ENCODE measurements at places on chromosomes 3 and 15.

DNA sequence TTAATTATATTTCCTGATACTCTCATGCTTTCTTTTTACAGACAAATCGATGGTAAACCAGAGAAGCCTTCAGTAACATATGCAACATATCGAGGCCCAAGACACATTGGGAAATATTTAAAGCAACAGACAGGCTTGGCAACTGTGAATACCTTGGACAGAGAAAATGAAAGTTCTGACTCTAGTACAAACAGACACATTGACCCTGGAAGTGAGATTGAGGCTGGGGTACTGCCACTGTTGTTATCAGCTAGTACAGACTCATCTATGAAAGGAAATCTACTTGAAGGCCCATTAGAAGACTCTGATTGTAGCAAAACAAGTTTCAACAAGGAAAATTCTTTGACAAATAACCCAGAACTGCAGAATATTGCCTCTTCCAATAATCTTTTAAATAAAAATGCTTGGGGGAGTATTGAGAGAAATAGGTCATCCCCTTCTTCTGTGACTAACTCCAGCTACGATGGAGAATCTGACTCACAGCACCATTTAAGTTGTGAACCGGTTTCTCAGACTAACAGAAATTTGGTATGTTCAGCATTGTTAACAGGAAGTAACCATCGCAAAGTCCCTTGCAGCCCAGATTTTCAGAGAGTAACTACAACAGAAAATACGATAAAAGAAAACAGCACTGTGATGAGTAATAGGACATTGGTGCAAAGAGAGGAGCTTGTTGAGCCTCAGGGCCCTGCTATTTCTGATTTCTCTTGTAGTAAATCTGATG, 50.2 kb downstream of the CRYBG3 start:
- DNase-seq = no peak

GRCh38 chr3:110101361-110101760, 764.0 kb upstream of the DPPA4 start:
- DNase-seq = no peak

GRCh38 chr3:156483426-156483825, 71.5 kb downstream of the SSR3 start:
- no peak for DNase-seq

DNA sequence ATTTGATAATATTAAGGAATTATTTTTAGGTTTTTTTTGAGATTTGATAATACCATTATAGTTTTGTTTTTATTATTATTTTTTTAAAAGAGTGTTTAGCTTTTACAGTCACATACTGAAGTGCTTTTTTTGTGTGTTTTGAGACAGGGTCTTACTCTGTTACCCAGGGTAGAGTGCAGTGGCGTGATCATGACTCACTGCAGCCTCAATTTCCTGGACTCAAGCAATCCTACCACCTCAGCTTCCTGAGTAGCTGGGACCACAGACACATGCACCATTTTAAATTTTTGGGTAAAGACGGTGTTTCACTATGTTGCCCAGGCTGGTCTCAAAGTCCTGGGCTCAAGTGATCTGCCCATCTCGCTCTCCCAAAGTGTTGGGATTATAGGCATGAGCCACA, 73.0 kb downstream of the SUMF1 start:
- no peak for DNase-seq

DNA sequence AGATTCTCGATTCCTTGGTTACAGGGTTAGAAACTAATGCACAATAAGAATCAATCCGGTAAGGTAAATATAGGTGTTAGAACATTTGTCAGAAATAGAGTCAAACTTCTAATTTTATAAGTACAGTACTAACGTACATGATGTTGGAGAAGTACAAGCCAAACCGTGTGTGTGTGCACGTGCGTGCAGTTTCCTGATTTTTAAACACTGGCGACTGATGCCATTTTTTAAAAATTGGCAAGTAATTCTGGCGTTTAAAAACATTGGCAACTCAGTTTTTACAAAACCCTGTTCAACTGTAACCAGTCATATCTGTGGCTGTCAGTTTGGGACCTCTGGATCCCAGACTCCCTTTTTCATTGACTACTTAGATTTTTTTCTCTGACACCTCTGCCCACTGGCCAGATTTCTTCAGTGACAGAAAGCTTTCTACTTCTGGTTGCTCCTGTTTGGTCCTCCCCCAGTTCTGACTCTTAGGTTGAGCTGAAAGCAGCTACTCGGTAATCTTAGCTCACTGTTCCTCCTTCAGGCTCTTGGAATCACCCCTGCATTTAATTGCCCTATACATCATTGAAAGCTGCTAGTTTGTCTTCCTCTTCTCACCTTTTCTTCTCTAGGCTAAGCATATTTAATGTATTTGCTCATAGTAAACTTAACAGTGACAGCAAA, 843 bp downstream of the ATG7 start:
- no peak for DNase-seq

DNA sequence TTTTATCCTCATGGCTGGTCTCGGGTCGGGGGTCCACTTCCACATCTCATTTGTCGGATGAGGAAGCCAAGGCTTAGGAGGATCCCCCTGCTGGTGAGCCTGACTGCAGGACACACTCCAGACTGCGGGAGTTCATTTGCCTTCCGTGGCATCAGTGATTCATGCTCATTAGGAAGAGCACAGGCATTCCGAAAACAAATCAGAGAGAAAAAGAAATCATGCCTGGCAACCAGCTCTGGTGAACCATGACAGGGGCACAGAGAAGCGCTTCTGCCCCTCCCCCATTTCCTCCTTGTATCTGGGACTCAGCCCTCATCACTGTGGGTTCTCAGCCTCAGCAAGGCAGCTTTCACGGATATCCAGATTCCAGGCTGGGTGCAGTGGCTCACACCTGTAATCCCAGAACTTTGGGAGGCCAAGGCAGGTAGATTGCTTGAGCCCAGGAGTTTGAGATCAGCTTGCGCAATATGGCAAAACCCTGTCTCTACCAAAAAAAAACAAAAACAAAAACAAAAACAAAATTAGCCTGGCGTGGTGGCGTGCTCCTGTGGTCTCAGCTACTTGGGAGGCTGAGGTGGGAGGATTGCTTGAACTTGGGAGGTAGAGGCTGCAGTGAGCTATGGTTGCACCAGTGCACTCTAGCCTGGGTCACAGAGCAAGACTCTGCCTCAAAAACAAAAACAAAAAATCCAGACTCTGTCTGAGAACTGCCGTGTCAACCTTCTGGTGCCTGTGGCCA, 28.4 kb downstream of the IRAK2 start:
- DNase-seq = no peak

- no peak for DNase-seq
These were observed 48.7 kb downstream of the COL8A1 start for GRCh38 chr3:99686955-99687612.

- no peak for DNase-seq
These were observed 30.8 kb upstream of the GOLGA6L9 start for GRCh38 chr15:82398785-82399184.

DNA sequence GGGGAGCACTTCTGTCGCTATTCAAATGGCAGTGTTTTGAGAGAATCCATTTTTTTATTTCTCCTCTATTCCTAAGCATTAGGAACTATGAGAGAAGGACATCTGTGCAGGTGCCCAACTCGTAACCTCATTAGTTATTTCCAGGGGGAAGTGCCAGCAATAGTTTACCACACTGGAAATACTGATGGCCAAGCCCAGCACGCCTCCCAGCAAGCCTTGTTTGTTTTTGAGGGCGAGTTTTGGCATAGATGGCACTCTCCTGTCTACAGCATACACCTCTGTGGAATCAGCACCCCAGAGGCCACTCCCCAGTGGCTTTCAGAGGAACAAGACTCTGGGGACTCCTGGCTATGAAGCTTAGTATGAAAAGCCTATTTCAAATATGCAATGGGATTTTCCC, 36.6 kb downstream of the FAN1 start:
- no peak for DNase-seq

- no peak for DNase-seq
These were observed 190.4 kb downstream of the FOXP1 start for GRCh38 chr3:71393093-71393492.

- no peak for DNase-seq
These were observed 90.9 kb downstream of the SAMMSON start for GRCh38 chr3:70090322-70090913.

DNA sequence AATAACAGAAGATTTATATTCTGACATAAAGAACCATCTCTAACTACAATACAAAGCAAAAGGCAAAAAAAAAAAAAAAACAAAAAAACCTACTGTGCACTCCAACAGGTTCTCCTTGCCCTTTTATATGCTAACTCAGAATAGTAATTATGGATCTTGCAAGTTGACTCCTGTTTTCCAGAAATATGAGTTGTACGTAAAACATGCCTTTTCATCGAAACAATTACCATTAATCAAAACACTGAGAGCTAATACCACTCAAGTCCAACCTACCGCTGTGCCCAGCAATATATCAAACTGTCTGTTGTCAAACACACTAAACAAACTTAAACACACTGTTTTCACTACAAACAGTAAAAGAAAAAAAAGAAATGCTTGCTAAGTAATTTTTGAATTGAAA, 389.8 kb downstream of the TBC1D5 start:
- no peak for DNase-seq

GRCh38 chr3:167520266-167521005, 46.6 kb upstream of the SERPINI2 start:
- DNase-seq = no peak

DNA sequence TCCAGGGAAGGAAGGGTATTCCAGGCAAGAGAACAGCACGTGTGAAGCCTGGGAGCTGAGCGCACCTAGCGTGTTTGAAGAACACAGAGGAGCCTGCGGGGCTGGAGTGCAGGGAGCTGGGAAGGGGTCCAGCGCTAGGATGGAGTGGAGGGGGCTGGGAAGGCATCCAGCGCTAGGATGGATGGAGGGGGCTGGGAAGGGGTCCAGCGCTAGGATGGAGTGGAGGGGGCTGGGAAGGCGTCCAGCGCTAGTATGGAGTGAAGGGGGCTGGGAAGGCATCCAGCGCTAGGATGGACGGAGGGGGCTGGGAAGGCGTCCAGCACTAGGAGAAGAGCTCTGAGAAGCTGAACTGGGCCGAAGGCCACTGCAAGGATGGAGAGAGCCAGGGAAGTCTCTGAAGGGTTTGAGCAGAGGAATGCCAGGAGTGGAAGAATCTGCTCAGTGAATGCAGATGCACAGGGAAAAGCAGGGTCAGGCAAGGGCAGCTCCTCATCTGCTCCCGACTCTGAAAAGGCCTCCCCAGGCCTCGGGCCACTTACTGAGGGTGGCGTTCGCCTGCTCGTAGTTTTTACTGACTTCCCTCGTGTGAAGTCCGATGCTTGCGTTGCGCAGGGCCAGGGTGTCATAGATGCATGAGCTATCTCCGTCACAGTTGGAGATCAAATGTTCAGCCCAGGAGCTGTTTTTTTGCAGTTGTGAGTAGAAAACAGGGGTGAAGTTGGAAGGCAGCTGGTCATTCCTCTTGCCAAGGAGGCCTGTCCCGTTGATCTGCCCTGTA, 39.8 kb downstream of the MUC20 start:
- DNase-seq = no peak

GRCh38 chr3:5144316-5144994, 22.4 kb downstream of the ARL8B start:
- DNase-seq = no peak

- no peak for DNase-seq
These were observed 614.8 kb downstream of the ZIC1 start for GRCh38 chr3:148023994-148024393.

DNA sequence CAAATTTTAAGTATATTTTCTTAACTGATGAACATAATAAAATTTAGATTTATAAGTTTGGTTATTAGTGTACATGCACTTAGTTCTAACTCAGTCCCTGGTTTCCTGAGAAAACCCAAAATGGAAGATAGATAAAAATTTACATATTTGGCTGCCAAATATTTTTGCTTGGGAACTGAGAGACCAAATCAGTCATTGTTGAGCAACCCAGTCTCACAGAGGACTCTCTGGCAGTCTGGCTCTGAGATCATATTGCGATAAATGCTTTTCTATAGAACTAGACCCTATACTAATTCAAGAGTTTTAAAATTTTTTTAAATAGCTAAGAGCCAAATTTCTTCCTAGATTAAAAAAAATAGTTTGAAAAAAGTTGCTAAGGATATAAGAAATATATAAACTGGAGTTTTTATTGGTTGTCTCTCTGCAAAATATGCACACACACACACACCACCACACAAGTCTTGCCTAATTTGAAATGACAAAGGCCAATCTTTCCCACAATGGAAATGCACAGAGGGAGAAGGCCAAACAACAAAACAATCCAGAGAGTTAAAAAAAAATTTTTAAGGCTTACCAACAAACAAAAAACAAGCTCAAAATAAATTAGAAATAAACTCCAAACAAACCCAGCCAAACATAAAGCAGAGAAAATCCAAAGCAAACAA, 259.5 kb downstream of the MECOM start:
- DNase-seq = no peak

- no peak for DNase-seq
These were observed 17.2 kb downstream of the MYL3 start for GRCh38 chr3:46845860-46846623.

DNA sequence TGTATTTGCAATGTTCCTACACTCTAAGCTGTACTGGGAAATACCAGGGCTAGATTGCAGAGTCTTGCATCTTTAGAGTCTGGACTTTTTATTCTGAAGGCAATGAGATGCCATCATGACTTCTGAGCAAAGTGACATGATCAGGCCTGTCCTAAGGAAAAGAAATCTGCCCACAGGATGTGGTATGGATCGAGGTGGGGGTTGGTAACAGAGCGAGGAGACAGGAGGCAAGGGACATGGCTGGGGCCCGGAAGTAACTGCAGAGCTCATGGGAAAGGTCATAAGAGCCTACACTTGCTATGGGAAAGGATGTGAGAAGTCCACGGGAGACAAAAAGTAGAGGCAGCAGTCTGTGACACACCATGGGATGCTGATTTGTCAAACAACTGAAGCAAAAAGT, 121.5 kb downstream of the OXNAD1 start:
- no peak for DNase-seq

GRCh38 chr3:139548801-139549200, 9.3 kb upstream of the RBP1 start:
- DNase-seq = no peak

DNA sequence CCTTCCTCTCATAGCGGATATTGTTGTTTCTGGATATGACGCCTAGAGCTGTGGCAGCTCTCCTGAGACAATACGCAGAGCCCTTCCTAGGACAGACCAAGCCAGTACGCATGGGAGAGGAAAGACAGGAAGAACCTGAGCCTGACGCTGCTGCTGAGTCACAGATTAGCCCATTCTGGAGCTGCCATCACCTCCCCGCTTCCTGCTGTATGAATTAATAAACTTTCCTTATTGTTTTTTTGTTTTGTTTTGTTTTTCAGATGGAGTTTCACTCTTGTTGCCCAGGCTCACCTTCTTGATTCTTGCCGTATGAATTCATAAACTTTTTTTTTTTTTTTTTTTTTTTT, 67.0 kb downstream of the PPCDC start:
- DNase-seq = no peak

- no peak for DNase-seq
These were observed 328.5 kb downstream of the MECOM start for GRCh38 chr3:169334991-169335390.

GRCh38 chr3:50028346-50028745, 60.4 kb upstream of the RBM5 start:
- no peak for DNase-seq
